Body of pancreas (tissue), 4 donors: ENCODE measurements at places on chromosomes 16 and 17. TPM values are rescaled to one million over a fixed set of nuclear protein-coding genes. Genes with fewer than 3 reads are reported as not detected.
A peak's percentile ranks its signal among the peaks of the same experiment; 100 is the strongest.

CLDN9 gene
- 4.7 TPM for total RNA-seq

GSDMA gene
- 3.4 TPM for total RNA-seq

NUDT16L1 gene
- total RNA-seq, result 25.4 TPM

DNA sequence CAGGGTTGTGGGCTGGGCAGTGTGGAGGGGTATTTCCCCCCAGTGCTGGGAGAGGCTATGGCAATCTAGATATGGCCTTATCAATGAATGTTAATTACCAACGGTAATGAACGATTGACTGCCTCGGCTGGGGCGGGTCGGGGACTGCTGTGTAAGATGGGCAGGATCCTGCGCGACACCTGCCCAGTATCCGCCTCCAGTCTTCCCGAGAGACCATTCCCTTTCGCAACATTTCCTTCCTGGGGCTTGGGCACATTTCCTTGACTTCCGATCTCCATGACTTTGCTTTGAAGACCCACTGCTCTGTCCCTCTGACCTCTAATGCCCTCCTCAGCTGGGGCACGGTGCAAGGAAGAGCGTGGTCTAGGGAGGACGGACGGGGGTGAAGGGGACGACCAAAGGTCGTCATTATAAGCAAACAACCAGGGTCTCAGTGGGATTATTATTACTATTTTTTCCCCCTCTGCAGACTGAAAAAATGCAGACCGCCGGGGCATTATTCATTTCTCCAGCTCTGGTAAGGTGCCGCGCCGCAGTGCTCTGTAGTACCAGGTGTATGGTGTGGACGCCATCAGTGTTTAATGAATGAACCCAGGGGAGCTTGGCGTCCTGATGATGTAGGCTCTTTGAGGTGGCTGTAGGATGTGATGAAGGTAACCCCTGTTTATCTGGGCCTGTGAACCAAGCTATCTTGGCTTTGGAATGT lies 506 bp downstream of the ATP5MC1 start:
- peaks cover 23% of the 10 kb centered on the region for H3K4me1 ChIP-seq
- peak overlapping the region; percentile 92 for H3K27ac ChIP-seq
- no peaks in the 10 kb centered on the region for H3K36me3 ChIP-seq
- DNase-seq, result no peak

- H3K4me1 ChIP-seq, result no peaks in the 10 kb centered on the region
- H3K36me3 ChIP-seq, result no peaks in the 10 kb centered on the region
- peak; percentile 2 for DNase-seq
- H3K27ac ChIP-seq, result no peak overlapping the region
- H3K27me3 ChIP-seq, result no peaks in the 10 kb centered on the region
- no peak overlapping the region for H3K4me3 ChIP-seq
Observed at GRCh38 chr17:79623786-79624717, 13.2 kb upstream of the RBFOX3 start.

DNA sequence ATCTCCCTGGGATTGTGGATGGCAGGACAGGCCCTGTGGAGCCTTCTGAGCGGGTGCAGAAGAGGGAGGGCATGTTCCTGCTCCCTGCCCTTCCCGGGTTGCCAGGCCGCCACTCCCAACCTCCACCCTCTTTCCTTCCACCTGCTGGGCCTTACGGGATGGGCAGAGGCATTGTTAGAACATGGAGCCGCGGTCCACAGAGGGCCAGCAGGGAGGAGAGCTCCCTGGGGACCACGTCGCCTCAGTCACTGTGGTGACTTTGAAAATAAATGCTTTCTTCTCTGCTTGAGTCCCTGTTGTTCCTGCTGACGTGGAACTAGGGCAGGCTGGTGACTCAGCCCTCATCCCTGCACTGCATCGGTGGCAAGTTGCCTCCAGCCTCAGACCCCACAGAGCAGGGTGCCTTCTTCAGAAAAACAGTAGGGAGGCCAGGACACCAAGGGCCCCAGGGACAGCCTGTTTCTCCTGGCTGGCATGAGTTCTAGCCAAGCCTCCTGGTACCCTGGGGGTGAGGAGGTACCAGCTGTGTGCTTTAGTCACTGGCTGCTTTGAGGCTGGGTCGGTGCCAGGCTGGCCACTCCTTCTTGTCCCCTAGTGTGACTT lies 224.9 kb downstream of the SEC14L1 start:
- no peak overlapping the region for H3K4me3 ChIP-seq
- no peaks in the 10 kb centered on the region for H3K36me3 ChIP-seq
- H3K27ac ChIP-seq, result peak overlapping the region; percentile 82
- DNase-seq, result peak; percentile 59
- H3K4me1 ChIP-seq, result peaks cover 45% of the 10 kb centered on the region

- H3K4me1 ChIP-seq, result no peaks in the 10 kb centered on the region
- DNase-seq, result no peak
- H3K36me3 ChIP-seq, result no peaks in the 10 kb centered on the region
- no peak overlapping the region for H3K4me3 ChIP-seq
- H3K27me3 ChIP-seq, result no peaks in the 10 kb centered on the region
Observed at GRCh38 chr16:85401370-85401916, 211.7 kb upstream of the GSE1 start.

DNA sequence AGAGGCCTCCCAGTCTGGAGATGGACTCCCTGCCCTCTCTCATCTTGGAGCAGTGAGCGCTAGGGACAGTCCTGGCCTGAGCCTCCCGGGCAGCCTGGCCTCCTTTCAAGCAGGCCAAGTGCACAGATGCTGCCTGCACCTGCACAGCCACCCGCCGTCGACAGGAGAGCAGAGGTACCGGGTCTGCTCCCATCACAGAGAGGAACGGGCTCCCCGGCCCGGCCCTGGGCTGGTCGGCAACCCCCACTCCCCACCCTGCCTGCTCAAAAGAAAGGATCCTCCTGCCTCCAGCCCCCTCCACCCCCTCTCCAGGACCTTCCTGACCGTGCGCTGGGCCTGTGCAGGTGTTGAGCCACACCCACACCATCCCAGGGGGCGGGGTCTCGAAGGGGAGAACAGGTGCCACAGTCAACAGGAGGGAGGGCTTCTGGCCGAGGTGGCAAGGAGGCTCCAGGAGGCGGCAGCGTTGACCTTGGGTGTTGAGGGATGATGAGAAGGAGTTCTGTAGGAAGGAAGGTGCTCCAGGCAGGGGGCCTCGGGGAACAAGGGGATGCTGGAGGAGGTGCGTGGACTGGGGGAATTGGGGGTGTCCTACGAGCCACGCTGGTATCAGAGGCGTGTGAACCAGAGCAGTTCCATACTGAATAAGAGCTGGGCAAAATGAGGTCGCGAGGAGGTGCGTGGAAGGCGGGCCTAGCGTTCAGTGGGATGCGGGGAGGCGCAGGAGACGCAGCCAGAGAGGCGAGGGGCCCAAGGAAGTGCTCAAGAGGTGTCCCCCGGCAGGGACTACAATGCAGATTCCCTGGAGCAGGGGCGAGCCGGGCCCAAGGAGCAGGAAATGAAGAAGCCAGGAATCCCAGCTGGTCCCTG lies 967 bp upstream of the CDH15 start:
- DNase-seq, result peak; percentile 51
- H3K27me3 ChIP-seq, result no peaks in the 10 kb centered on the region
- H3K27ac ChIP-seq, result no peak overlapping the region
- peaks cover 22% of the 10 kb centered on the region for H3K4me1 ChIP-seq
- H3K36me3 ChIP-seq, result no peaks in the 10 kb centered on the region
- no peak overlapping the region for H3K4me3 ChIP-seq

DNA sequence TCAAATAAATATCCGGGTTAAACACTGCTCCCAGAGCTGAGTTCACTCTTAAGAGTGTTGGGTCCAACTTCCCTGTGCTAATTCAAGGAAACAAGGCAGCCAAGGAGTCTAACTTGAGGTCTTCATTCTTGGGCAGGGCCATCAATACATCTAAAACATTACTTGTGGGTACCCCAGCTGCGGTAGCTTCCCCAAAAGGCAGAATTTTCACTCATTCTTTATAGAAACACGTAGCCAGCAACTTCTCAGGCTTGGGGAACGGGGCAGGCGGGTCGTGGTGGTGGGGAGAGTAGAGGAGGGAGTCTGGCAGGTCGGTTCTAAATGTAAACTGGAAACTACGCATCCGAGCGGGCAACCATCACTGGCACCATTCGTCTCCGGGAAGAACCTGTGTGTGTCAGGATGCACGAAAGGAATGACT lies 666 bp upstream of the METTL9 start:
- no peaks in the 10 kb centered on the region for H3K27me3 ChIP-seq
- H3K36me3 ChIP-seq, result no peaks in the 10 kb centered on the region
- DNase-seq, result no peak

- peak; percentile 51 for DNase-seq
- H3K36me3 ChIP-seq, result no peaks in the 10 kb centered on the region
- H3K27ac ChIP-seq, result no peak overlapping the region
- no peaks in the 10 kb centered on the region for H3K27me3 ChIP-seq
- H3K4me1 ChIP-seq, result peaks cover 7% of the 10 kb centered on the region
- H3K4me3 ChIP-seq, result no peak overlapping the region
Observed at GRCh38 chr17:82320956-82321927, 3.8 kb upstream of the CD7 start.

GRCh38 chr17:30208214-30208613 lies 27.3 kb downstream of the SLC6A4 start:
- no peaks in the 10 kb centered on the region for H3K27me3 ChIP-seq
- H3K36me3 ChIP-seq, result no peaks in the 10 kb centered on the region
- H3K4me3 ChIP-seq, result no peak overlapping the region
- no peak overlapping the region for H3K27ac ChIP-seq
- DNase-seq, result no peak

DNA sequence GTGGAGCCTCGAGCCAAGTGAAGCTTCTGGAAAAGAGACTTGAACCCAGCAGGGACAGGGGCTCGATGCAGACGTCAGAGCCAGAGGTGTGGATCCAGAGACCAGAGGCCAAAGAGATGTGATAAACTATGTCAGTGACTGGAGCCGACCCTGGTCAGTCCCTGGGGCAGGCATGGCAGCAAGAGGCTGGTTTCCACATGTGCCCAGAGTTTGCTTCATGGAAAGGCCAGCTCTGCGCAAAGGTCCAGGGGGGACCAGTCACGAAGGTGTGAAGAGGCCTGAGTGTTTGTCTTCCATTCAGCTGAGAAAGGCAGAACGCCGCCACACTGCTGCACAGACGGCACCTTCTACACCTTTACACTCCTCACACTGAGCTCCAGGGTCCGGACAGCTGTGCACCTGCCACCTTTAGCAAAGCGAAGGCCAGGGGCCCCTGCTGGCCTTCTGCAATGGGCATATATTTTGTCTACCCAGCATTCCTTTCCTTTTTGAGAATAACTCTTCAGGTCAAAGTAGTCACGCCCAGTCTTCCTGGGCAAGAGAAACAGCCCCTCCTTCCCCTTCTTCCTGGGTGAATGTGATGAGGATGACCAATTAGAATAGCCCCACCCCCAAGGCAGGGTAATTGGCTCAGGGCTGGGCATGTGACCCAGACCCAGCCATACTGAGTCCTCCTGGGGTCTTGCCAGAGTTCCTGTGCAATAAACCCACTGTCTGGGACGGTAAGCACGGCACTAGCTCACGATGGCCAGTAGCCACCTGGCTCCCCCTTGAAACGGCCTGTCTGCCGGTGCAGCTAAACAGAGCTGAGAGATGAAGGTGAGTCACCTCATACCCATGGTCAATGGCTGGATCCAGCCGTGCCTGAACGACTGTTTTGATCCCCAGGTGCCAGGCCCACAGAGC lies 2.3 kb upstream of the RPH3AL start:
- H3K27me3 ChIP-seq, result no peaks in the 10 kb centered on the region
- H3K4me3 ChIP-seq, result no peak overlapping the region
- peak overlapping the region; percentile 99 for H3K27ac ChIP-seq
- no peaks in the 10 kb centered on the region for H3K36me3 ChIP-seq
- peaks cover 65% of the 10 kb centered on the region for H3K4me1 ChIP-seq

DNA sequence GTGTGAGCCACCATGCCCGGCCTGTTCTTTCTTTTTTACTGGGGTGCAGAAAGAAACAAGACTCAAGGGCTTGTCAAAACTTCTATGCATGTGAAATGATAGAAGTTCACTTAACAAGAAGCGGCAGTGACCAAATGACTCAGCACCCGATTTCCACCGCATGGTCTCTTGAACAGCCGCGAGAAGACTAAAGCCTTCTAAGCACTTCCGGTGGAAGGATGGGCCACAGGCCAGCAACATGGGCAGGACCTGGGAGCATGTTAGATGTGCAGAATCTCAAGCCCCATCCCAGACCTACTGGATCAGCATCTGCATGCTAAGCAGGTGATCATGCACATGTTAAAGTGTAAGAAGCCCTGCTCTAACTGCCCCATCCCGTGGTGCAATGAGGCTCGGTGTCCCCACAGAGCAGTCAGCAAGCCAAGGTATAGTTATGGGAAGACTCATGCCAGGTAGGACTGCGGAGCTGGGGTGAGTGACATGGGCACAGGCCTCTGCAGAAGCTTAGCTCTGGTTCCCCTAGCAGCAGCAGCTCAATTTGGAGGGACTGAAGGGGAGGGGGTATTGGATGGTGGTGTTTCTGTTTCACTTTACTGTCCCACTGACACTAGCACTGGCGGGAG lies 88.5 kb upstream of the HNF1B start:
- DNase-seq, result no peak
- no peaks in the 10 kb centered on the region for H3K36me3 ChIP-seq
- H3K27me3 ChIP-seq, result no peaks in the 10 kb centered on the region
- H3K4me1 ChIP-seq, result no peaks in the 10 kb centered on the region
- H3K4me3 ChIP-seq, result no peak overlapping the region

DNA sequence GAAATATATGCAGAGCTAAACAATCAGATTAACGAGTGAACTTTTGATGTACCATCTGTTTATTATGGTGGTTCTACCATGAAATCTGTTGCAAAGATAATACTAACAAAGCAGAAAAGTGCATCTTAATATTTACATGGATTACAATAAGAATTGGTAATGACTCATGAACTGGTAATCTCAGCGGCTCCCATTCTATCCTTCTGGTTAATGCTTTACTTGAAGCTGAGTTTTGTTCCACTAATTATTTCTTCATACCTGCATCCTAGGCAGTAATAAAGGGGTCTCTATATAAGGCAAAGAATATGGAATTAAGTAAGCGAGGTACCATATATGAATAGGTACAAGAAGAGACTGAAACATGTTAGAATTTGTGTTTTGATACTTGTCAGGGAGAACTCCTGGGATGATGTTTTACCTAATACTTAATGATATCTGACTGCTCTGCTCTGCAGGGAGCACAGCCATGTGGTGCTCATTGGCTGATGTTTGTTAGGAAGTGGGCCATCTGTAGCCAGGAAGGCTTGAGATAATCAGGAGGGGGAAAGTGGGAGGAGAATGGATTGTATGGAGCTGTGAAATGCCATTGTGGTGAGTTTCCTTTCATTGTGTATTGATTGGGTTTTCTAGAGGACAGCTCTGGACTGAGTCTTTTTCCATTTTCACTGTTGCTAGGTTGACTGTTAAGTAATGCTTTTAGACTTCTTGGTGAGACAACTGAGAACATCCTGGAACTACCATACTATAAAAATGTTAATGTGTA lies 52.6 kb downstream of the MAP2K6 start:
- H3K4me3 ChIP-seq, result no peak overlapping the region
- peak; percentile 42 for DNase-seq
- H3K27me3 ChIP-seq, result no peaks in the 10 kb centered on the region
- H3K27ac ChIP-seq, result peak overlapping the region; percentile 41

GRCh38 chr17:52064791-52065211 lies 93.7 kb downstream of the CA10 start:
- no peak overlapping the region for H3K4me3 ChIP-seq
- no peak for DNase-seq
- H3K4me1 ChIP-seq, result no peaks in the 10 kb centered on the region
